Activated naive CD4-positive, alpha-beta T cell treated with Interleukin-2 at 50 U/mL for 16 hours (primary cell): ENCODE measurements at places on chromosomes 1 and 21.

- DNase-seq = no peak
Observed at GRCh38 chr1:107443027-107443426, 302.2 kb downstream of the NTNG1 start.

DNA sequence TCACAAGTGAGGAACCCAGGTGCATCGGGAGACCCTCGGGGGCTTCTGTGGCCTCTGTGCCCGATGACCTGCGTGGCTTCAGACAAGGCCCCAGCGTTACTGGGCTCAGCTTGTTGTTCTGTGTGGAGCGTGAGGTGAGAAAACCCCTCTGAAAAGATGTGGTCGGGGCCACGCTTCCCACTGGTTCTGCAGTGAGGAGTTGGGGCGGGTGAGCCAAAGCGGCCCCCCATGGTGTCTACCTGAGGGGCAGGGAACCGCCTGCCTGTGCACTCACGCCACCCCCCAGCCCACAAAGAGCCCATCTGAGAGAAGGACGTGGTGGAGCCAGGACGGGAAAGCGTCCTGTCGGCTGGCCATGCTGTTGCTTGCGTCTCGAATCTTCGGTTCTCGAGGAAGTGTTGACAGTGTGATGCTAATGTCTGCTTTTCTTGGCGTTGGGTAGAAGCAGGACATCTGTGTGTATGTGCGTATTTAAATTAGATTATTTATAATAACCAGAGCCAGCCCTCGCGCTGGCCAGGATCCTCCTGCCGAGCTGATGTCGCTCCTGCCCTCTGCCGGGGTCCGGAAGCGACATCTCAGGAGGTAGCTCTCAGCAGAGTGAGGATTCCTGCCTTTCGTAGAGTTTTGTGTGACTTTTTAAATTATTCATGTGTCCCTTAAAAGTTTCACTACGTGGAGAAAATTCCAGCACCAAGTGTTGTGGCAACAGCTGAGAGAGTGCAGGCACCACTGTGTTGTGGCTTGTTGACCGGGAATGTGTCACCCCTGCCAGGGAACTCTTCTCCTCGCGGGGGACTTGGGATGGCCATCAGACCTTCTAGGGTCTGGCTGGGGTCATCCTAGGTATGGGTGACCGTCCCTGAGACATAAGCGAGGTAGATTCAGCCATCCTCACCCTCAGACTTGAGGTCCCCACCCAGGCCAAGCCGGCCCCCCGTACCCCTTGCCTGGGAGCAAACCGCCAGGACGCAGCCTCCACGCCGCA, 15.3 kb downstream of the TMEM201 start:
- no peak for DNase-seq

- DNase-seq = no peak
Observed at GRCh38 chr1:205071028-205071409, 13.2 kb downstream of the TMEM81 start.

DNA sequence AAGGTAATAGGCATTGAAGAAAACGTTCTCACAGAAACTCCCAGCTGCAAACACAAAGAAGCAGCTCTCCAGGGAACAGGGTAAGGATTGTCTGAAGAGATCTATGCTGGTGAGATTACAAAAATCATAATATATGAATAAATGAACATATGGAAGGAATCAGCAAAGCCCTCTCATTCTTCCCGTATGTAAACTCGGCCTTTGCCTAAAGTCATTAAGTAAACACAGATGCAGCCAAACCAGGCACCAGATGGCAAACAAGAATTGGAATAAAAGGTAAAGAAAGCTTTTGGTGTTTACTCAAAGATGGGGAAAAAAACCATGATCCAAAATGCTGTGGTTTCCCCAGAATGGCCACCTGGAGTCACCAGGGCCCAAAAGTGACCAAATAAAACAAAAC, 76.6 kb upstream of the HOOK1 start:
- DNase-seq = no peak

- no peak for DNase-seq
Observed at GRCh38 chr1:85578321-85579295, 2.0 kb upstream of the CCN1 start.

DNA sequence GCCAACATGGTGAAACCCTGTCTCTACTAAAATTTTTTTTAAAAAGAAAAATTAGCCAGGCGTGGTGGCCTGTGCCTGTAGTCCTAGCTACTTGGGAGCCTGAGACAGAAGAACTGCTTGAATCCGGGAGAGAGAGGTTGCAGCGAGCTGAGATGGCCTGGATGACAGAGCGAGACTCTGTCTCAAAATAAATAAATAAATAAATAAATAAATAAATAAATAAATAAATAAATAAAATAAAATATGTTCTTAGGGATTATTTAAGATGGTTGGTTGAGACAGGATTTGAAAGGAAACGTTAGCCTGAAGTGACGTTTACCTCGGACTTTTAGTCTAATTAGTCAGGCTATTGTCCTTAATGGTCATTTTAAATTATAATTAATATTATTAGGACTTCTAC, 88.5 kb upstream of the CHRM3 start:
- no peak for DNase-seq

- DNase-seq = no peak
Observed at GRCh38 chr1:47533793-47534328, 96.0 kb downstream of the FOXD2 start.

DNA sequence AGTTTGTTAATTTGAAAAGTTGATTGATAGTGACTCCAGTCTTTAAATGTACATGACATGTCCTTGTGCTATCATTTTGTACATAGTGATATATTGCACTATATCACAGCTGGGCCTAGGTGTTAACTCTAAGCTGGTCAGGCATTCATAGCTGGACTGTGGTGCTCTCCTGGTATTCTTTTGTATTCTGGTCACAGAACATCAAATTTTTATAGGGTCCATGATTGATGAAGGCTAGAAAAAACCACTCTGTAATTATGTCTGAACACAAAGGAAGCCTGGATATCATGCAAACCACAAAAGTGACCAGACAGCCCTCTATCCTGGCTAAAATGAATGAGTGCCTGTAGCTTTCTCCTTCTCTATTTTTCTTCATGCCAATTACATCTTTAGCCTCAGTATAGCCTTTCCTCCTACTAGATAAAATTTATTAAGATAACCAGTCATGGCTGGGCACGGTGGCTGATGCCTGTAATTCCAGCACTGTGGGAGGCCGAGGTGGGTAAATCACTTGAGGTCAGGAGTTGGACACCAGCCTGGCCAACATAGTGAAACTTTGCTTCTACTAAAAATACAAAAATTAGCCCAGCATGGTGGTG, 134.9 kb upstream of the B3GALT2 start:
- DNase-seq = no peak

DNA sequence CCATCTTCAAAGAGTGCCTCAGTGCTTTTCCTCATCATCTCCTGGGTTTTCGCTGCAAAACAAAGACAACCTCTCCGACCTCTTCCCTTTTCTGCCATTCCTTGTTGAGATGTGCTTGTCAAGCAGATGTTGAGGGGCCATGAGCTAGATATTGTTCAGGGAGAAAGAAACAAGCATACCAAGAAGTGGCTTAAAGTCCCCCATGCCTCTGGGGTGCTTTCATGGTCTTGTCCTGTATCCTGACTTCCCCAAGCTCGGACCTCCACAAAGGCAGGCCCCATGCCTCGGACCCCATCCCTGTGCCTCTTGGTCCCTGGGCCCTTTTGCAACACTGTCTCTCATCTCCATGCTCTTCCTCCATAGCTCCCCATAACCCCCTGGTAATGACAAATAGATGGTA, 103.8 kb downstream of the C1orf94 start:
- no peak for DNase-seq

- DNase-seq = no peak
Observed at GRCh38 chr1:206447422-206447765, 22.9 kb upstream of the IKBKE start.

- DNase-seq = no peak
Observed at GRCh38 chr21:25858325-25858724, 123.6 kb downstream of the GABPA start.

DNA sequence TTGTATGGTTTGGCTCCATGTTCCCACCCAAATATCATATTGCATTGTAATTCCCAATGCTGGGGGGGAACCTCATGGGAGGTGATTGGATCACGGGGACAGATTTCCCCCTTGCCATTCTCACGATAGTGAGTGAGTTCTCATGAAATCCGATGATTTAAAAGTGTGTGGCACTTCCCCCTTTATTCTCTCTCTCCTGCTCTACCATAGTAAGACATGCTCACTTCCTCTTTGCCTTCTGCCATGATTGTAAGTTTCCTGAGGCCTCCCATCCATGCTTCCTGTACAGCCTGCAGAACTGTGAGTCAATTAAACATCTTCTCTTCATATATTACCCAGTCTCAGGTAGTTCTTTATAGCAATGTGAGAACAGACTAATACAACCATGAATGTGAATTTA, 211.6 kb upstream of the NR5A2 start:
- DNase-seq = no peak

- no peak for DNase-seq
Observed at GRCh38 chr1:5707566-5708345, 284.5 kb downstream of the NPHP4 start.

GRCh38 chr1:27299385-27300271, 22.3 kb upstream of the TMEM222 start:
- no peak for DNase-seq

DNA sequence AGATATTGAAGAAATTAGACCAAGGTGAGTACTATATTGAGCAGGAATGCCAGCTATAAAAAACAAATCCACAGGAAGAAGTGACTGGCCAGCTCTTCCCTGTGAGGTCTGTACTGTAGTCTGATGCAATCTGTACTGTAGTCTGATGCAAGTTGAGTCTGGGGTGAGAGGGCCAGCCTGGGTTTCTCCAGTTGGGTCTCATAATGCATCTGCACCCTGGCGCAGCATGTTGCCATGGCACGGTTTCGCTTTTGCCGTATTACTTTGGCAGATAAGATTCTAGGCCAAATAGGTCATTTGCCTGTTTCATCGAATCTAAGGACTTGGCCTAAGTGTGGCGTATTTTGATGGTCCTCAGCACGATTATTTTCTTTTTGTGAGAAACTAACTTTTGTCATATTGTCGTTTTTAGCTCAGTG, 24.4 kb upstream of the PGD start:
- no peak for DNase-seq

- peak; percentile 72 for DNase-seq
Observed at GRCh38 chr1:151443846-151444782, 15.2 kb downstream of the POGZ start.

- peak; percentile 22 for DNase-seq
Observed at GRCh38 chr1:207004931-207005830, 27.4 kb downstream of the C1orf116 start.

GRCh38 chr1:100757946-100758345, 38.4 kb downstream of the VCAM1 start:
- no peak for DNase-seq

GRCh38 chr1:26923711-26924110, 2.2 kb downstream of the NUDC start:
- DNase-seq = no peak

- no peak for DNase-seq
Observed at GRCh38 chr1:153573351-153573750, 7.7 kb upstream of the S100A2 start.

DNA sequence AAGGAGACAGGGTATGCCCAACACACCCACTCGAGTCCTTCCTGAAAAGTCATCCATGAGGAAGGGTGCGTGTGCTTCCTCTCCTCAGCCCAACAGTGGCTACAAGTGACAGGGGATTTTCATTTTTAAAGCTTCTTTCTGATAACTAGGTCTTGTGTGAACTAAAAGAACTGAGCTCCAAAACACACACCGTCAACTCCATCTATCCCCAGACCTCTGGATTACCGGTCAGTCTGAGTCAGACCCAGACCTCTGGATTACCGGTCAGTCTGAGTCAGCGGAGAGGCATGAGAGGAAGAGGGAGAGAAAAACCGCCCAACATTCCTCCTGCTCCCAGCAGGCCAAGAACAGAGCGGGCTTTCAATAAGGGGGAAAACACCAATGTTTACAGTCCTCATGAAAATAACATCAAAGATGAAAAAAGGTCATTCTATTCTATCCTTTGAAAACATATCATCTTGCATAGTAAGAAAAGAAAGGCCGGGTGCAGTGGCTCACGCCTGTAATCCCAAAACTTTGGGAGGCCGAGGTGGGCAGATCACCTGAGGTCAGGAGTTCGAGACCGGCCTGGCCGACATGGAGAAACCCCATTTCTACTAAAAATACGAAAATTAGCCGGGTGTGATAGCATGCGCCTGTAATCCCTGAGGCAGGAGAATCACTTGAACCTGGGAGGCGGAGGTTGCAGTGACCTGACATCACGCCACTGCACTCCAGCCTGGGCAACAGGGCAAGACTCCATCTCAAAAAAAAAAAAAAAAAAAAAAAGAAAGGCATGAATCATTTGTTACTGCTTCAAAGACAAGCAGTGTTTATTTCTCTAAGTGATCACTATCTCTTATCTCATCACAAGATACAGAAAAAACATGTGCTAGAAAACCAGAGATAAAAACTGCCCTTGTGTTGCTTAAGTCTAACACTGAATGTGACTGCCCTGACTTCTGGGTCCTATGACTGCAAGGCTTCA, 3.4 kb downstream of the PTTG1IP start:
- no peak for DNase-seq

- no peak for DNase-seq
Observed at GRCh38 chr1:206566999-206567398, 45.3 kb downstream of the EIF2D start.

DNA sequence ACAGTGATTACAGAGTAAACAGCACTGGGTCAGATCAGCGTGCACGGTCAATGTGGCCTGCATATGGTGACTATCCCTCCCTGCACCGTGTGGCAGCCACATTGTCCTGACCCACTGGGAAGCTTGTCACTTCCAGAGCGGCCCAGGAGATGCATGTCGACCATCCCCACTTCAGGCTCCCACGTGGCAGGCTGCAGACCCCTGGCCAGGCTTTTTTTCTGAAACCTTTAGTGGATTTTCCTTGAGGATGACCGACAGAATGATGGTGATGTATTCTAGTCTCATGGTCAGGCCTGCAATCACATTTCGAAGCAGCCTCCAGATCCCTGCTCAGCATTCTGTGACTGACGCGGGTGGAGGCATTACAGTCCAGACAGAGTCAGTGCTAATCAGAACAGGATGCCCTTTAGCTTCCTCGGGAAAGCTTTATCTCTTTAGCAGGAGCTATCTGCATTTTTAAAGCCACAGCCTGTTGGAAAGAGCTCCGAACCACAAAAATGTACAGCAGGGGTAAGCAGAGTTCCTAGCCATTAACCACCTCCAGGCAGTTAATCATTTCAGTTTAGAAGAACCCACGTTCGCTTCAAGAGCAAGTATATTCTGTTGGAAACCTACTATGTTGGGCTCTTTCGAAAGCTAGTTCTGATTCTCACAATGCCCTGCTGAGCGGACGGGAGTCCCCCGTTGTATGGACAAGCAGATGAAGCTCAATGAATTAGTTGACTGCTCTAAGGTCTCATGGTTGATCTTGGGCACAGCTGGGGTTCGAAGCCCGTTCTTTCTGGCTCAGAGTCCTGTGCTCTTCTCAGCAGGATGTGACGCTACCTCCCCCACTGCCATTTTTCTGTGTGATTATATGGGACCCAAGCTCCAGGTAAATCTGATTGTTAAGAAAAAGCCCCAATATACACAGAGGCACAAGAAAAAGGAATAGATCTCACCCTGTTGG, 56.5 kb downstream of the IRF2BP2 start:
- no peak for DNase-seq
